ENCODE measurements at places on chromosomes 1 and 21. TPM values are rescaled to one million over a fixed set of nuclear protein-coding genes. Genes with fewer than 3 reads are reported as not detected.

GLRX2 gene
- 161 TPM for total RNA-seq

LIN28A gene
- total RNA-seq: not detected

UBL4B gene
- total RNA-seq: not detected

S100A16 gene
- total RNA-seq: 318 TPM

TCHHL1 gene
- not detected for total RNA-seq

KDF1 gene
- not detected for total RNA-seq

TNFAIP8L2 gene
- total RNA-seq: not detected

SYT14 gene
- 0.15 TPM for total RNA-seq

CYP4A11 gene
- not detected for total RNA-seq

NUDT17 gene
- total RNA-seq: 0.59 TPM

PRAMEF15 gene
- total RNA-seq: not detected

CD1B gene
- not detected for total RNA-seq

GJA5 gene
- not detected for total RNA-seq

SV2A gene
- 0.16 TPM for total RNA-seq

CA6 gene
- total RNA-seq: not detected

FAM163A gene
- total RNA-seq: not detected

BSDC1 gene
- total RNA-seq: 52.2 TPM

DNAI4 gene
- total RNA-seq: 0.10 TPM

SLC35F3 gene
- total RNA-seq: 2.5 TPM

RIMS3 gene
- total RNA-seq: not detected

OR2G6 gene
- total RNA-seq: not detected

CFHR4 gene
- total RNA-seq: not detected

BATF3 gene
- total RNA-seq: 3.2 TPM

LGR6 gene
- not detected for total RNA-seq

FCRL1 gene
- not detected for total RNA-seq

EPHX1 gene
- total RNA-seq: 80.7 TPM

VAV3 gene
- total RNA-seq: 0.57 TPM

SIM2 gene
- total RNA-seq: 8.0 TPM

WDR64 gene
- not detected for total RNA-seq

FCER1G gene
- total RNA-seq: 5.3 TPM

NR5A2 gene
- total RNA-seq: not detected

MCM3AP gene
- total RNA-seq: 108 TPM

HSF2BP gene
- total RNA-seq: 2.4 TPM

DHX9 gene
- total RNA-seq: 241 TPM

NEXN gene
- total RNA-seq: 3.3 TPM

HAPLN2 gene
- not detected for total RNA-seq

TTLL7 gene
- not detected for total RNA-seq

DNAJC28 gene
- 1.1 TPM for total RNA-seq

KIF26B gene
- total RNA-seq: not detected

SH2D2A gene
- total RNA-seq: not detected

TSNAX gene
- 34.5 TPM for total RNA-seq

AQP10 gene
- not detected for total RNA-seq

ASCL5 gene
- not detected for total RNA-seq

HSD11B1 gene
- total RNA-seq: not detected

GPR37L1 gene
- not detected for total RNA-seq

OR2L8 gene
- total RNA-seq: not detected

LIPI gene
- total RNA-seq: not detected

OLFML2B gene
- not detected for total RNA-seq

KLF17 gene
- total RNA-seq: not detected

OXCT2 gene
- not detected for total RNA-seq

All from MG63 (cell line).